ENCODE measurements at places on chromosomes 4 and X.

- H3K36me3 ChIP-seq: no peaks in the 10 kb centered on the region
- peaks cover 88% of the 10 kb centered on the region for H3K4me1 ChIP-seq
- no peak for DNase-seq
- H3K27me3 ChIP-seq: no peaks in the 10 kb centered on the region
These were observed 62.7 kb downstream of the GAB1 start for GRCh38 chr4:143399113-143399949.

GRCh38 chr4:53706422-53707032 lies 115.2 kb upstream of the LNX1 start:
- H3K4me1 ChIP-seq: peaks cover 21% of the 10 kb centered on the region
- H3K27ac ChIP-seq: no peak overlapping the region
- H3K4me3 ChIP-seq: no peak overlapping the region
- H3K27me3 ChIP-seq: no peaks in the 10 kb centered on the region

DNA sequence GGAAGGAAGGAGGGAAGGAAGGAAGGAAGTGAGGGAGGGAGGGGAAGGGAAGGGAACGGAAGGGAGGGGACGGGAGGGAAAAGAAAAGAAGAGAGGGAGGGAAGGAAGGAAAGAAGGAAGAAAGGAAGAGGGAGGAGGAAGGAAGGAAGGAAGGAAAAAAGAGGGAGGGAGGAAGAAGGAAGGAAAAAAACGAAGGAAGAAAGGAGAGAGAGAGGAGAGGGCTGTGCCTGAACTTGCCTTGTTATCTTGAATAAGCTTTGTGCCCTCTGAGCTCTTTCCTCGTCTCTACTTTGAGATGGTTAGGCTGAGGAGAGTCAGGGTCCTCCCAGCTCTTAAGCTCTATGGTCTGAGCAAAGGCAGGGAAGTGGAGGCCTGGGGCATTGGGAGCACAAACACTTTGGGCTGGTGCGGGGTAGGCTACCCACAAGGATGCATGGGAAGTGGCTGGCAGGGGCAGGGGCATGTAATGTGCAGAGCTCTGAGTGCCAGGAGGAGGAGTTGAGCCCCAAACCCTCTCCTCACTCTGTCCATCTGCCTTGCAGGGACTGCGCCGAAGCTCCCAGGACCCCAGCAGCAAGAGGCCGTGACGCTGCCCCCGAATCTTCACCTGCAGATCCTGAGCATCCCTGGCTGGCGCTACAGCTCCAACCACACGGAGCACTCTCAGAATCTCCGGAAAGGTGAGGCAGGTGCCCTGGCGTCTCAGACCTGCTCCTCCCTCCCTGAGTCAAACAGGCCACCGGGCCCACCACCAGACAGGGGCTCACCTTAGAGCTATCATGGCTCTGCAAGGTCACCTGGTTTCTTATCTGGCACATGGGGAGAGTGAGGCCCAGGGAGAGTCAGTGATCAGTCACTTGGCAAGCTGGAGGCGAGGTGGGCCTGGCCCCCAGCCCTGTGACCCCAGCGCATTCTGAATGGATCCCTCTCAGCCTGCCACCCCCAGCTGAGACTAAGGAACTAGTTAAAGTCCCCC lies 26.5 kb upstream of the MRFAP1 start:
- H3K4me3 ChIP-seq: no peak overlapping the region
- DNase-seq: no peak
- H3K27me3 ChIP-seq: no peaks in the 10 kb centered on the region
- no peaks in the 10 kb centered on the region for H3K4me1 ChIP-seq

- H3K4me1 ChIP-seq: peaks cover 15% of the 10 kb centered on the region
- DNase-seq: no peak
- no peak overlapping the region for H3K27ac ChIP-seq
- H3K4me3 ChIP-seq: no peak overlapping the region
These were observed 210.7 kb downstream of the MAML3 start for GRCh38 chr4:139943277-139943676.

GRCh38 chr4:100823066-100823992 lies 305.5 kb upstream of the EMCN start:
- H3K27me3 ChIP-seq: no peaks in the 10 kb centered on the region
- DNase-seq: no peak
- H3K4me1 ChIP-seq: no peaks in the 10 kb centered on the region
- no peak overlapping the region for H3K27ac ChIP-seq
- H3K36me3 ChIP-seq: no peaks in the 10 kb centered on the region

Measured in tibial artery (tissue), 4 donors.